ENCODE measurements at places on chromosomes 13 and 19. TPM values are rescaled to one million over a fixed set of nuclear protein-coding genes. Genes with fewer than 3 reads are reported as not detected.

The IFT88 gene
- 13.1 TPM for total RNA-seq

The SULT2A1 gene
- total RNA-seq: 0.27 TPM

The PRKCG gene
- 2.8 TPM for total RNA-seq

The TNNI3 gene
- total RNA-seq: 42.1 TPM

The PLIN5 gene
- total RNA-seq: 8.1 TPM

The TDRD12 gene
- total RNA-seq: 0.30 TPM

The KCNC3 gene
- total RNA-seq: 6.9 TPM
